Gastroesophageal sphincter (tissue), 4 donors: ENCODE measurements at places on chromosomes 5 and 9.

- no peak for ATAC-seq
These were observed 304.8 kb upstream of the PANK3 start for GRCh38 chr5:168883991-168884390.

GRCh38 chr5:137306903-137307302, 192.2 kb downstream of the SPOCK1 start:
- ATAC-seq: no peak

DNA sequence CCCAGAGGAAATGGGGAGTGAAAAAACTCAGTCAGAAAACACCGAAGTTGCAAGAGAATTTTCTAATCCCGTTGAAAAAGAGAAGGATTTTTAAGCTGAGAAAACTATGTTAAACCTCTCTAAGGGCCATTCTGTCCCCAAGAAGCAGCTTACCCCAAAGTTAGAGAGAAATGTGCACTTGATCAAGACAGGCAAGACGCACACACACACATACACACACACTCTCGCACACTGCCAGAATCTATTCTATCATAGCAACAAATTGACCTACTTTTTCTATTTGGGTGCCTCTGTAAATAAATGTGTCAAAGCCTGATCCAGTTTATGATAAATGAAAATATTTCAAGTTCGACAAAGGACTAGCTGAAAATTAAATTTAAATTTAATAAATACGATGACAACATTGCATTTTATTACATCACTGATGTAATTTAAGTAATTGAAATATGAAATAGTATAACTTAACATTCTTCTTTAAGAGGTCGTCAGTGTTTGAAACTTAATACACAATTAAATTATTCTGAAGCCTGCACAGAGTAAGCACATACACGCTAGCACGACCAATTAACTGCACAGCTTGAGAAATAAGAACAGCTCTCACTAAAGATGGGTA, 5.9 kb downstream of the NFIL3 start:
- no peak for ATAC-seq

DNA sequence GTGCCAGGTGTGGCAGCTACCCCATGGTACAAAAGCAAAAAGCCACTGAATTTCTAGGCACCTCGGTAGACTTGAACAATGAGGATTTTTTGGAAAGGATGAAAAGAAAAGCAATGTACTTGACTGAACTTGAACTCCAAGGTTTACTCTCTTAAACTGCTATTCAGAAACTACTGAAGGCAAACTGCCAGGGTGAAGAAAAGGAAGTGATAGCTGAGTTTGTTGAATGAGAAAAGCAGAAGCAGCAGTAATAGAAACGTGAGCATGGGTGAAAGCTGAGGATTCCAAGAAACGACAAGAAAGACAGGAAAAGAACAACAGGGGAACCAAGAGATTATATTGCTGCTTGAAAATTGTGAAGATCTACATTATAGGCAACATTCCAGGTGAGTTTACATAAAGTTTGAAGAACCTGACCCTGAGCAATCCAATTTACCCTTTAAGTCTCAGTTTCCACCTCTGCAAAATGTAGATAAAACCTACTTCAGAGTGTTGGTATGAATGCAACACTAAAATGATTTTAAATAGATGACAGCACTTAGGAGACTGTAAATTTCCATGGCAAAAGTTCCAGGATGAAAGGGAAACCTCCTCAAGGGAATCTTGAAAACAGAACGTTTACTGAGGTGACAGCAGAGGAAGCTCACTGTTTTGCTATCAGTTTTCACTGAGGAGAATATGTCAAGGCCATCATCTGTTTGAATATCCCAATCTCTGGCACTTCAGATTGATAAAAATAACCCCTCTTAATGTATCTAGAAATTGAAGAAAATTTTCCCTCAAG, 245.8 kb downstream of the SPATA31D1 start:
- ATAC-seq: no peak

DNA sequence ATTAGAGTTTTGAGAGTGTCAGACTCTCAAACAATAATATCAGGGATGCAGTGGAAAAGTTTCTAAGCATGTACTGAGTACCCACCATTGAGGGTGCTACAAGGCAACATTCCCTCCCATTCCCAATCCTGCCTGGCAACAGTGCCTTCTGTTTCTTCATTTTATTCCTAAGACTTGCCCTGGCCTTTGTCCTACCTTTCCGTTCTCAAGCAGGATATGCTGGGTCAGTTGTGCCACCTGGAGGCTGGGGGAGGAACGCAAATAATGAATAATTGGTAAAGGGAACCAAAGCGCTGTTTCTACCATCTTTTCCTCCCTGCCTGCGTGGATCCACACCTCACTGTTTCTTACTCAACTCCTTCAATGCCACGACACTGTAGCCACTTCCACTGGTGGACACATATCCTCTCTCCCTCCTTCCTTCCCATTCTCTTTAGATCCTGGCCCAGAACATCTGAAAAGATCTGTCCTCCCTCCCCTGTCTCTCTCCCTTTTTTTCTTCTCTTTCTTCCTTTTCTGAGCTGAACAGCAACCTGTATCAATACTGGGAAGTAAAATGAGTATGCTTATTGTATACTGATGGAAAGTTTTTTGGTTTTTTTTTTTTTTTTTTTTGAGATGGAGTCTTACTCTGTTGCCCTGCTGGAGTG, 149.5 kb downstream of the C9orf152 start:
- peak; percentile 58 for ATAC-seq

- ATAC-seq: no peak
These were observed 138.2 kb downstream of the NFIB start for GRCh38 chr9:14175778-14176177.

GRCh38 chr5:78215565-78215964, 78.9 kb downstream of the AP3B1 start:
- ATAC-seq: no peak

DNA sequence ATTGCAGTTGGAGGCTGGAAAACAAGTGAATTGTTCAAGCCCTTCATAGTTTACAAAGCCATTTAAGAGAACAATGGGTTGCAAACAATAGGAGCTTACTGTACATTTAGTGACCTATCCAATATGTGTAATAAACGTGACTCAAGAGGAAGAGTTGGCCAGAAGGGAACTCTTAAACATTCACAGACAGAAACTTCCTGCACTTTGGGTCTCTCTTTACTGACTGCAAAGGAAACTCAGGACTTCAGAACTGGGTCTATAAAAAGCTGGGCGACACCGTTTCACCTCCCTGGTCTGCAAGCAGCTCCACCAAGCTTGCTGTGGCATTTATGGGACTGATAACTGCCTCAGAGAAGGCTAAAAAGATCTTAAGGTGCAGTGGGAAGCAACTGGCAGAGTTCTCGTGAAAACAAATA, 48.7 kb upstream of the SPATA31D4 start:
- no peak for ATAC-seq

- peak; percentile 29 for ATAC-seq
These were observed 9.0 kb downstream of the IL33 start for GRCh38 chr9:6224393-6225154.

GRCh38 chr5:79330071-79330470, 94.1 kb downstream of the JMY start:
- no peak for ATAC-seq

GRCh38 chr9:27514551-27514950, 9.5 kb upstream of the IFNK start:
- no peak for ATAC-seq

DNA sequence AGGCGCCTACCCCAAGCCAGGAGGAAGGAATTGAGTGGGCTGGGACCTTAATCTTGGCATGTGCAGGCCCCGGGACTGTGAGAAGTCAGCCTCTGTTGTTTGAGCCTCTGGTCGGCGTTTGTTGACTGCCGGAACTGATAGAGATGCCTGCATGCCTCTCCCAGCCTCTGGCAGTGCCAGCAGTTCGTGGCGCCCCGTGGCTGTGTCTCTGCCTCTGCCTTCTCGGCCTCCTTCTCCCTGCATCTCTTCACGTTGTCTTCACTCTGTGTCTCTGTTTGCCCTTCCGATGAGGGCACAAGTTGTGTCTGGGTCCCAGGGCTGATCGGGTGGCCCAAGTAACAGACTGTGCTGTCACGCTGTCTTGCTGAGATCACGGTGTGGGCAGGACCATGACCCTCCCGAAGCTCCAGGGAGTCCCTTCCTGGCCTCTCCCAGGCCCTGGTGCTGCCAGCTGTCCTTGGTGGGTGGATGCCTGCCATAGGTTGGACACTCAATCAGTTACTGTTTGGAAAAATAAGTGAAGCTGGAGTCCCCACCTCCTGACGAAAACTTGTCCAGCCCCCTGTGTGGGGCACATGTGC, 133.5 kb upstream of the LPCAT1 start:
- no peak for ATAC-seq

- peak; percentile 49 for ATAC-seq
These were observed 101.7 kb upstream of the SPATA31D4 start for GRCh38 chr9:81826517-81826906.

DNA sequence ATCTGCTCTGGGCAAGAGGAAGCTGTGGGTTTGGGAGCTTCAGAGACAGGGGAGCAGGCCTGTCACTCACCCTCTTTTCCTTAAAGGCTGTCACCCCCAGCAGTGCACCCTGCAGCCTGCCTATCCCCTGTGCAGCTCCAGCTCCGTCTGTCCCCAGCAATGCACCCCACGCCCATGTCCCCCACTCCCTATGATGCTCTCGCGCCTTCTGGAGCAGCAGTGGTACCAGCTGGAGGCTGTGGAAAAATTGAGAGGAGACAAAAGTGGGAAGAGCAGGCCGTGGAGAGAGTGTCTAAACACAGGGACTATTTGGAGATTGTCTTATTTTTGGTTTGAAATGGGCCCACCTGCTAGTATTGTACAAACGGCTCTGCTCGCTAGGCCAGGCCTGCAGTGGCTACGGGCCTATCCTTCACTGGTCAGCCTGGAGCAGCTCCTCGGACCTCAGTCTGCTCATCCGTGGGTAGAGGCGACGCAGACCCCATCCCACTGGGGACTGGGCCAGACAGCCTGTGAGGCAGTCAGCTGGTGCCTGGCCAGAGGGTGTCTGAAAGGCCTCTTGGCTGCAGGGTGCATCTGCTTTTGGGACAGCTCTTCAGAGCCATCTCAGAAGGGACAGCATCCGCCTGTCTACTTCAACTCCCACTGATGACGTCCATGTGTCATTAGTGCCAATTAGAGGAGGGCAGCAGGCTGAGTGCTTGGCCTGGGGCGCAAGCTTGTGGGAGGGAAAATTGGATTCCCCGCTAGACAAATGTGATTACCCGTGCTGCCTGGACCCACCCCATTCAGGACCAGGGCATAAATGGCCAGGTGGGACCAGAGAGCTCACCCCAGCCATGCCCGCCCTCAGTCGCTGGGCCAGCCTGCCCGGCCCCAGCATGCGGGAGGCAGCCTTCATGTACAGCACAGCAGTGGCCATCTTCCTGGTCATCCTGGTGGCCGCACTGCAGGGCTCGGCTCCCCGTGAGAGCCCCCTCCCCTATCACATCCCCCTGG, at the start of gene DBH:
Gene DBH (plus strand): TSS at position 831 of the 999 bp plus-strand sequence. CDS start 9 bp downstream, at position 840.
- ATAC-seq: no peak

DNA sequence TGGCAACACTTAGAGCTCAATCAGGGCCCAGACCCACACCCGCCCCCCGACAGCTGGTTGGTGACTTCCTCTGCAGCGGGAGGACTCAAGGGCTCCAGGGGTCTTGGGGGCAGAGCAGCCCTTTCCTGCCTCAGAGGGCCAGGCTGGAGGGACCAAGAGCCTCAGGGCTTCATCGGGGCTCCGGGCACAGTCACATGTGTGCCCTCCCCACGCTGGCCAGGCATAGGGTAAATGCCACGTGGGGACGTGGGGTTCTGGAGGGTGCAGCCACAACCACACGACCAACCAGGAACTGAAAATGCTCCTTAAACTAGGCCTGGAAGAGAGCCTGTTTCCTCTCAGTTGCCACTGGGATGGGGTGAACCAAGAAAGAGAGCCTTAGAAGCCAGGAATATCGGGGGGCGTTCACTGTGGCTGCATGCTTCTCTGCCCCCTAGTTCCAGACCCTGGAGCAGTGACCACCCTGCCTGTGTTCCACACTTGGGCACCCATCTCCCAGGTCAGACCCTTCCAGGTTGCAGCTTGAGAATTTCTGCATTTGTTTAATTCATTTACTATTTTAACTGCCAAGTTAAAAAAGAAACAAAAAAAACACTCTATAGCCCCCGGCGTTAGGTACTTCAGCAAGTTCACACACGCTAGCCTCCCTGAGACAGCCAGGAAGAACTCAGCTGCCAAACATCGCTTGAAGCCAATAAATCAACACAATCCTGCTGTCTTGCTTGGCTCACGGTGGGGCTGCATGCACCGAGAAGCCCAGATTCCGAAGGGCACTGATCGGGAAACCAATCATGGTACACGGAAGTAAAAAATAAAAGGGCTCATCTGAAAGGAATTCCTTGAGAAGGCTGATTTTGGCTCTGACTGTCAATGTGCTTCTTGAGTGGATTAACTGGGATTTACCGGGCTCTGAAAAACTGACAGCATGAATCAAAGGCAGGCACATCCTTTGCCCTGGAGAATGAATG, 56.1 kb upstream of the PHYKPL start:
- no peak for ATAC-seq

DNA sequence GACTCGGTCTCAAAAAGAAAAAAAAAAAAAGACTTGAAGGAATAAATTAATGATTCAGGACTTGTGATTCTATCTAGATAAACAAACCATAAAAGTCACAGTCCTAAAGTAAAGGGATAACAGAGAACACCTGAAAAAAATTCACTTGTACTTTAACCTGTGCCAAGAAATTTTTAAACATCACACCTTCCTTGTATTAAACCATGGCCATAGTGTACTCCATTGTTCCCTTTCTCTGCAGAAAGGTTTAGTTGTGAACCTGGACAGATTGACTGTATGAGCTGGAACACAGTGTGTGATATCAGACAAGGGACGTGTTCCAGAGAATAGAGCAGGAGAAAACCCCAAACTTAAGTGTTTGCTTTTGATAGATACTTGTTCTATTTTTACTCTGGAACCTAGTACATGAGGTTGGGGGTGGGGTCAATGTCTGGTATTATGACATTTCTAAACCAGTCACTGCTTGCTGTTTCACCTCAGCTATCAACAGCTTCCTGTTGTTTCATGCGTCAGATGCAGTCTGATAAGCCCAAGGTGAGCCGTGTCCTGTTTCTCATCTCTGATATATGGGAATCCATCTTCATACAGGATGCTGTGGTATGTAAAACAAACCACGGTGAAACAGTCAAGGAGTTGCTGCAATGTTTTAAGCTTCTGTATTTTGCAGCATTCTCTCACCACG, 62.5 kb upstream of the ITGA1 start:
- no peak for ATAC-seq

GRCh38 chr5:16812448-16812847, 123.6 kb downstream of the MYO10 start:
- ATAC-seq: no peak

DNA sequence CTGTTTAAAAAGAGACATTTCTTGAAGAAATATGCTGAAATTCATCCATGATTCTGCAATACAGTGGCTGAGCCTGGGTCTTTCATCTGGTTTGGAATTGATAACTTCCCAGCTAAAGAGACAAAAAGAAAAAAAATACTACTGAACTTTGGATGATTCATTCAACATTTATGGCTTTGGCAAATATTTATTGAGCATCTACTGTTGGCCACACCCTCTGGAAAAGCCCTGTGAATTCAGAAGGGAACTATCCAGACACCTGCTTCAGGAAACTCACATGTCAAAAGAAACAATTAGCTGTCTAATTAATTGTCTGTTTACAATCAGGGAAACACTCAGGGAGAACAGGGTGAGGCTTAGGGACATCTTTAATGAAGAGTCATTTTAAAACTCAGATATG, 17.8 kb upstream of the ZNF622 start:
- ATAC-seq: no peak
